Heart left ventricle (tissue), 16 donors: ENCODE measurements at places on chromosomes 2 and 18. TPM values are rescaled to one million over a fixed set of nuclear protein-coding genes. Genes with fewer than 3 reads are reported as not detected.

- DNase-seq = no peak
Measured at GRCh38 chr2:225002656-225003045, 39.6 kb downstream of the DOCK10 start.

GRCh38 chr18:58908006-58908405 lies 43.3 kb downstream of the ZNF532 start:
- no peak for DNase-seq

DNA sequence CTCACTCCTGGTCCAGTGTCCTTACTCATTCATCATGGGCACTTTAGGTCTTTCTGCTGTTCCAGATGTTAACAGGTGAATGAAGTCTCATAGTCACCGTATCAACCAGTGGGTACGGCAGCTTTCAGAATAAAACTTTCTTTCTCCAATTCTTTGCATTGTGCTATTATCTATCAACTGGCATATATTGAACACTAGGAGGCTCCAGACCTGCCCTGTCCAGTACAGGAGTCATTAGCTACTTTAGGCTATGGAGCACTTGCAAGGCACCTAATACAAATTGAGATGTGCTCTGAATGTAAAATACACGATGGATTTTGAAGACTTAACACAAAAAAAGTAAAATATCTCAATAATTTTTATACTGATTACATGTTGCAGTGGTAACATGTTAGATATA lies 43.2 kb upstream of the NEB start:
- no peak for DNase-seq

- DNase-seq = no peak
Measured at GRCh38 chr2:3598912-3599854, 4.3 kb downstream of the COLEC11 start.

DNA sequence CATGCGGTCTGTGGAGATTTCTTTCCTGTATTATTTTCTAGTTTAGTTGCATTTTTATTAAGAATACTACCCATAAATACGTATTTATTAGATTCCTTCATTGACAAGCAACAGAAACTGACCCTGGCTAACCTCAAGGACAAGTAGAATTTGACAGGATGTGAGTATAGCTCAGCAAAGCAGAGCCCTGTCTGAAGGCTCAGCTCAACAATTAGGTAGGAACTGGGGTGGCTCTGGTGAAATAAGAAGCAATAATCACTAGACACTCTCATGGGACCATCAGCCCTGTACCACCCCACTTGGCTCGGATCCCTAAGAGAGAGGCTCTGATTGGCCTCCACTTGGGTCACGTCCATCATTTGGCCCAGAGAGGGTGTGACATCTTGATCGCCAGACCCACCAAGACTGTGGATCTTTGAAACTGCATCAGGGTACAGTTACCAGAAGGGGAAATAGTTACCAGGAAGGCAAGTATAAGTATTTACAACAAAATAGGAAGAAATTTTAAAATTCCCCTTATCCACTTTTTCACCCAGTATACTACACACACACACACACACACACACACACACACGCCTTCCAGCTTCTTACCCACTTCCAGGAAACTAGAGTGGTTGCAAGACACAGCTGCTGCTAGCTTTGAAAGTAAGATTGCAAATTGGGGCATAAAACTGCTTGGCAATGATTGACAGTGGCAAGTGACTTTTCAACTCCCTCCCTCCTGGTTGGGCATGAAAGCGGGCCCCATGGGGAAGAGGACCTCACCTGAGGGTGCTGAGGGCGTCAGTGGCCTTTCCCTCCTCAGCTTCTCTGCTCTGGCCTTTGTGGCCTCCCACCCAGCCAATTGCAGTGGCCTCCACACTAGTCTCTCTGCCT lies 41.8 kb downstream of the KCTD18 start:
- no peak for DNase-seq

- DNase-seq = no peak
Measured at GRCh38 chr2:212692466-212692865, 153.9 kb upstream of the ERBB4 start.

GRCh38 chr18:13239171-13239956 lies 20.8 kb downstream of the LDLRAD4 start:
- no peak for DNase-seq

DNA sequence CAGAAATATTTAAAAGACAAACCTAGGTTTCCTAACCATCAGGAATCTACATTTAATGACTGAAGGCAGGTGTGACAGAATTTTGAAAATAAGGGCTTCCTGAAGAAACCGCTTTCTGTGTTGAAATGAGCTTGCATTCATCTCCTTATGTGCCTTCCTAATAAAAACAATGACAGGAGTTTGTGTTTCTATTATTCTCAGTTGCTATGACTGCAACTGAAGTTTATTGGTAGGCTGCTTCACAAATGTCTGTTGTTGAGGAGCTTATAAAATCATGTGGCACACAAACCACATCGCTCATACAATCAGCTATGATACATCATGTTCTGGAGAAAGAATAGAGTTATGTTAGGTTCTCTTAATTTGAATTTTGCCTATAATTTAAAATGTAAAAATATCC lies 362.7 kb upstream of the SLC8A1 start:
- no peak for DNase-seq

DNA sequence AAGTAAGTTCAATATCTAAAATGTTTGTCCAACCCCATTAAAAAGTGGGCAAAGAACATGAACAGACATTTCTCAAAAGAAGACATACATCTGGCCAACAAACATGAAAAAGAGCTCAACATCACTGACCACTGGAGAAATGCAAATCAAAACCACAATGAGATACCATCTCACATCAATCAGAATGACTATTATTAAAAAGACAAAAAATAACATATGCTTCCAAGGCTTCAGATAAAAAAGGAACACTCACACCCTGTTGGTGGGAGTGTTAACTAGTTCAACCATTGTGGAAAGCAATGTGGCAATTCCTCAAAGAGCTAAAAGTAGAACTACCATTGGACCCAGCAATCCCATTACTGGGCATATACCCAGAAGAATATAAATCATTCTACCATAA lies 931.1 kb downstream of the LRP1B start:
- DNase-seq = no peak

- DNase-seq = peak; percentile 33
Measured at GRCh38 chr2:177282181-177282641, 17.7 kb upstream of the NFE2L2 start.

DNA sequence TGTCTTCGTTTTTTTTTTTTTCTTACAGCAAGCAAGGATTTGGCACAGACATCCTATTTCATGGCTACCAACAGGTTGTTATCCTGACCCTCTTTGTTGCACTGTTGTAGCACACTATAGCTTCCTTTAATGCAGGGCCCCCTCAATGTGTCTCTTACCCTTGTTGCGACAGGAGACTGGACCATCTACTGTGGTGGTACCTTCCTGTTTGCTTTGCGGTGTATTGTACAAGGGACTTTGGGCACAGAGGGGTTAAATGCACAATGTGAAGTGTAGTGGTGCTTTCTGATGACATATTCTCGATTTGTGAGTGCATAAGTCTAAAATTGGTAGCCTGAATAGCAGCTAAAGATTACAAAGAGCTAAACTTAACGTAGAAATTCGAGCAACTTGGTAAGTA lies 27.5 kb downstream of the CCNT2 start:
- DNase-seq = no peak

DNA sequence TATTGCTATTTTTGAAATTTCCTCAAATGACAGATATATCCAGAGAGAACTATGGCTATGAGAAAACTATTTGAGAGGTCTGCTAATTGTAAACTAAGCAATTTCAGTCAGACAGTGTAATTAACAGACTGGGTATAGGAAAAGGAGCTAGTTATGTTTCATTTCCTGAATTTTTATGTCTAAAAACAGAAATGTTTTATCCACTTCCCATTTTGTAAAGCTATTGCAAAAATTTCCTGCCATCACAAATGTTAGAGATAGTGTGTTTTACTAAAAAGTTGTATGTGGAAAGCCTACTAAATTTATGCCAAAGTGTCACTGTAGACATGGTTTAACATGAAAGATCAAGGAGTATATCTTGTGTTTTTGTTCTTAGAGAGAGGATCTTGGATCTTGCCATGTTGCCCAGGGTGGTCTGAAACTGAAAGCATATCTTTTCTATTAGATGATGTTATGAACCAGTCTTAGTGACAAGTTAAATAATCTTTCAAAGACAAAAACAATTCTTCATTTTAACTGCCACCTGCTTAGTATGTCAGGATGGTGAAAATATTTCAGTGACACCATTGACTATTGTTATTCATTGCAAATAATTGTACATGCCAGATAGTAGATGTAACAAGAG lies 40.5 kb upstream of the ITPRID2 start:
- DNase-seq = no peak

DNA sequence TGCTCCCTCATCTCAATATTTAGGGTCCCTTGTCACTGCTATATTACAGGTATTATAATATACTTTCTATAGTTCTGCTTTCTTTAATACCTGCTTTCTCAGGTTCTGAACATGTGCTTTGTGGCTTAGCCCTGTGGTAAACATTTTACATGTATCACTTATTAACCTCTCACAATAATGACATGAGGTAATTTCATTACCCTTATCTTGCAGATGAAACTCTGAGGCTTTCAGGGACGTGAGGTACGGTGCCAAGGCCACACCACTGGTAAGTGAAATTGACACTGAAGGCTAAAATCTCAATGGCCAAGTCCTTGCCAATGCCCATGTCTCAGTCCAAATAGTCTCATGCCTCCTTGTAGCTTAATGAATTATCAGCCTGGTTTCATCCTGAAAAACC lies 21.7 kb downstream of the LINC00305 start:
- no peak for DNase-seq

DNA sequence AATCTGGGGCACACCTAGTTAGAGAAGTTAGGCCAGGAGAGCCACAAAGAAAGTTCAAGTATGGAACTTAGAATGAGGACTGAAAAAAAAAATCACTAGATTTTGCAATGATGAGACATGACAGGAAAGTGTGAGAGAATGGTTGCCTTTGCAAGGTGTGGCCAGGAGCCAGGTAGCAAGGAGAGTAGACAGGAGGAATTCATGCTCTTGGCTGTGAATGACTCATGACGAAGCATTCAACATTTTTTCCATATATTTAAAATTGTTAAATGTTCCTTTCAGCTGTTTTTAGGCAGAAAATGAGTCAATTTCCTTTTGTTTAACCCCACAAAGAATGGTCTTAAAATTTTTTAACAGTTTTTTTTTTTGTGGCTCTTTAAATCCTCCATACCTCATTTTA lies 636.9 kb downstream of the PLCL1 start:
- DNase-seq = no peak

GRCh38 chr2:203688798-203689197 lies 17.6 kb upstream of the CD28 start:
- DNase-seq = peak; percentile 65

DNA sequence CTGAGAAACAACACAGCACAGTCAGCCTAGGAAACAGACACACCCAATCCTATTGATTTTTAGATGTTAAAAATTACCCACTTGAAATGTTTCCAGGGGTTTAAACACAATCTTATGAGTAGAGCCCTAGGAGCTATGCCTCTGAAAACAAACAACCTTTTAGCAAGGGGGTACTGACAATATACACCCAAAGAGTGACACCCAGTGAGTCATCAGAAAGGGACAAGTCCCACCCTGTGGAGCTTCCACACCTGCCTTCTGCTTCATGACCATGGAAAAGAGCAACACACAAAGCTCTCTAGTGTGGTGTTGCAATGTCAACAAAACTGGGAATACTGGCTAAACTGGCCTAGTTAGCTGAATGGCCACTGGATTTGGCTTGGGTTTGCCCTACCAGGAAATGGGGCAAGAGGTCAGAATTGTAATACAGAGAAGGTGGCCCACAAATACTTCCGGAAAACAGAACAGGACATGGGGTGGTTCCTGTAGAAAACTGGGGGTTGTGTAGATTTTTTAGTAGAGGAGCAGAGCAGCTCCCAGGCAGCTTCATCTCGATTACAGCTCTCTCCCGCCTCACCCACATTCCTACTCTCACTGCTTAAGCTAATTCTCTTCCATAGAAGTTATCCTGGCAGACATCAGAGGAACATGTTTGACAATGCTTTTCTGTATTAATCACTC lies 98.2 kb downstream of the GAREM1 start:
- DNase-seq = no peak

DNA sequence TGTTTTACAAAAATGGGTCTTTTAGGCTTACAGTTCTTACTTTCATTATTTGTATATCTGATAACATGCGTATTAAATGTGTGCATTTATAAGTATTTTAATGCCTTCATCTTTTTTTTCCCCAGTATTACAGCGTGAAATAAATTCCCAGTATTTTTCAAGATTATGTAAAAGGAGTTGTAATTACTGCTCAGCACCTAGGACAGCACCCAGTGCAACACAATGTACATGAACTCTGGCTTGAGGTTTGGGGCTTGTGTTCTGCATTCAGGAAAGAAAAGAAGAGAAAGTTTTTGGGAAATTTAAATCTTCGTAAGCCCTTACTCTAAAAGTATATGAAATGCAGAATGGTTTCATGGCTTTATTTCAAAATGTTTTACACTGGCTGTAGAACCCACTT lies 16.7 kb downstream of the ZNF638 start:
- no peak for DNase-seq

DNA sequence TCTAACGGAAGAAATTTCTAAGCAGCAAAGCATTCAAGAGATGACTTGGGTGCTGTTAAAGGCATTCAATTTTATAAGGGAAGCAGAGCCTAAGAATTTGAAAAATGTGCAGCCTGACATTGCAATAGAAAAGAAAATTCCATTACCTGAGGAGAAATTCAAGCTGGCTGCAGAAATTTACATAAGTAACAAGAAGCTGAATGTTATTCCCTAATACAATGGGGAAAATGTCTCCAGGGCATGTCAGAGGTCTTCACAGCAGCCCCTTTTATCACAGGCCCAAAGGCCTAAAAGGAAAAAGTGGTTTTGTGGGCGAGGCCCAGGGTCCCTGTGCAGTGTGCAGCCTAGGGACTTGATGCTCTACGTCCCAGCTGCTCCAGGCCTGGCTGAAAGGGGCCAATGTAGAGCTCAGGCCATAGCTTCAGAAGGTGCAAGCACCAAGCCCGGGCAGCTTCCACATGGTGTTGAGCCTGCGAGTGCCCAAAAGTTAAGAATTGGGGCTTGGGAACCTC lies 306.7 kb downstream of the RDH14 start:
- no peak for DNase-seq

GRCh38 chr2:28325173-28325566 lies 67.5 kb upstream of the FOSL2 start:
- no peak for DNase-seq

DNA sequence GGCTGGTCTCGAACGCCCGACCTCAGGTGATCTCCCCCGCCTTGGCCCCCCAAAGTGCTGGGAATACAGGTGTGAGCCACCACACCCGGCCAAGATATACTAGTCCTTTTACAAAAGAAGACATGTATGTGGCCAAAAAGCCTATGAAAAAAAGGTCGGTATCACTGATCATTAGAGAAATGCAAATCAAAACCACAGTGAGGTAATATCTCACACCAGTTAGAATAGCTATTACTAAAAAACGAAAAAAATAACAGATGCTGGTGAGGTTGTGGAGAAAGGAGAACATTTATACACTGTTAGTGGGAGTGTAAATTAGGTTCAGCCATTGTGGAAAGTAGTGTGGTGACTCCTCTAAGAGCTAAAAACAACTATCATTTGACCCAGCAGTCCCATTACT lies 26.4 kb downstream of the KLHL23 start:
- DNase-seq = no peak

SERPINB12 gene
- total RNA-seq = not detected

VAMP8 gene
- total RNA-seq = 103 TPM

MARCHF7 gene
- 84.4 TPM for total RNA-seq

DCDC2C gene
- total RNA-seq = not detected

GPN1 gene
- 19.4 TPM for total RNA-seq

NDUFV2 gene
- total RNA-seq = 337 TPM

BOLL gene
- total RNA-seq = not detected

IER3IP1 gene
- 6.9 TPM for total RNA-seq

RNMT gene
- 33.6 TPM for total RNA-seq

CMPK2 gene
- 10.1 TPM for total RNA-seq
